AG10803 (cell line): ENCODE measurements at places on chromosomes 16 and 17.
A peak's percentile ranks its signal among the peaks of the same experiment; 100 is the strongest.

DNA sequence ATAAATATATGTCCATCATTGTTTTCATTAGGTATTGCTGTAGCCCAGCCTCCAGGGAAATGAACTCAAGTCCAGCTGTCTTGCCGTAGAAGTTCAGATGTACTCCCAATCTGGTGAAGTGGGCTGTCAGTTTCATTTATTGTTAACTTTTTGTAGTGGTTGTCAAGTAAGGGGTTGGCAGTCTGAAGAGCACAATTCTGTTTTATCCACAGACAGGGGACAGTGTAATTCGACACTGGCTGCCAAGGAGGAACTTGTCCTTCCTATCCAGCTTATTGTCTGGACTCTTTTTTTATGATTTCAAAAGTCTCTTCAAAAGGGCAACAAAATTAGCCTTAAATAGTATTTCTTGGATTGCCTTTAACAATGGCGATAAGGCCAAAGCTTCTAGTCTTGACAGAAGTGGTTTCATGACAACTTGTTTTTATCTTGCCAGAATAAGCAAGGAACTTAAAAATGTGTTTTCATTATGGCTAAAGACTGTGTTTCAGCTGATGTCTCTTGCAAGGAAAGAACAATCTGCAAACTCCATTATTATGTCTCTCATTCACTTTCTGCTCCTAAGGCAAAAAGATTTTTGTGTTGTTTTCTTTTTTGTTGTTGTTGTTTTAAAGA lies 73.9 kb upstream of the TANC2 start:
- DNase-seq, result no peak

- DNase-seq, result no peak
Observed at GRCh38 chr16:77748421-77749005, 26.2 kb downstream of the NUDT7 start.

GRCh38 chr17:17837966-17838962 lies 1.5 kb upstream of the SREBF1 start:
- DNase-seq, result no peak

- DNase-seq, result no peak
Observed at GRCh38 chr16:1123525-1124230, 27.6 kb upstream of the C1QTNF8 start.

GRCh38 chr17:57096472-57097202 lies 11.6 kb downstream of the AKAP1 start:
- no peak for DNase-seq

DNA sequence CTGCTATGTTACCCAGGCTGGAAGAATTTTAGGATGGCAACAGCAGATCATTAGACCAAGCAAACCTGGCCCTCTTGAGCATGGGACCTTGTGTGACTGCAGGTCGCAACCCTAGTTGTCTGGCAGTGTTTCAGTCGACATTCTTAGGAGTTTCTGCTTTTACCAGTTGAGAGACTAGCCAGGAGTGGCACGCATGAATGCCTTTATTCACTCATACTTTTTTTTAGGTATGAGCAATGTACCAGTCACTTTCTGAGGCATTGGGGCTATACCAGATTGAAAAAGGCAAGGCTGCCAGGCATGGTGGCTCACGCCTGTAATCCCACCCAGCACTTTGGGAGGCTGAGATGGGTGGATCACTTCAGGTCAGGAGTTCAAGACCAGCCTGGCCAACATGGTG lies 28.2 kb upstream of the HAS3 start:
- DNase-seq, result peak; percentile 32

DNA sequence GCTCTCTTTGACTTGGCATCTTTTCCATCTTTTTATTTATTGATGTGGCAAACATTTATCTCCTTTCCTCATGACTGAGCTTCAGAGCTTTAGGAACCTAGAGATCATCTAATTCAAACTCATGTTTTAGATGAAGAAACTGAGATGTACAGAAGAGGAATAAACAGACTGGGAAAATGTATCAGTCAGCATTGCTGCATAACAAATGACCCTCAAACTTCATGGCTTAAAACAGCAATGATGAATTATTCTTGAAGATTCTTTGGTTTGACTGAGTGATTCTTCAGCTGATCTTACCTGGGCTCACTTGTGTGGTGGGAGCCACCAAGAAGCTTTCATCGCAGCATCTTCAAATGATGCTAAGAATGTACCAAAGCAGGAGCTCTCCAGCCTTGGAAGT lies 44.0 kb upstream of the IRF8 start:
- DNase-seq, result no peak

GRCh38 chr16:73196670-73197069 lies 148.7 kb upstream of the ZFHX3 start:
- peak; percentile 54 for DNase-seq

DNA sequence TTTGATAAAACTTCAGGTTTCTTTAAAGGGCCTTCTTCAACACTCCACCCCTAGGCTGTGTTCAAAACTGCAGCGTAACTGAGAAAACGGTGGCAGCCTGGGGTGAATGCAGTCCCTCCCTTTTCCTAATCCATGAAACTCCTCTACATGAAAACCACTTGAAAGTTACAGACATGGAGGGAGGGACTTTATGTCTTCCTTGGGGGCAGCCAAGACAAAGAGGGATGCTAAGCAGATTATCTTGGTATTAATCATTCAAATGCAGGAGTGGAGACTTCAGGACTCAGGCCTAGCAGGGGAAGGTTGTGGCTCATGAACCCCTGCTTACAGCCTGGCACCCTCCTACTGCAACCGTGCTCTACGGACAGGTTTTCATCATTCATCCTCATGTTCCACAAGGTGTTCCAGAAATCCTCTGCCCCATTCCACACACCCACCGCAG lies 46.8 kb downstream of the RNF112 start:
- DNase-seq, result no peak

DNA sequence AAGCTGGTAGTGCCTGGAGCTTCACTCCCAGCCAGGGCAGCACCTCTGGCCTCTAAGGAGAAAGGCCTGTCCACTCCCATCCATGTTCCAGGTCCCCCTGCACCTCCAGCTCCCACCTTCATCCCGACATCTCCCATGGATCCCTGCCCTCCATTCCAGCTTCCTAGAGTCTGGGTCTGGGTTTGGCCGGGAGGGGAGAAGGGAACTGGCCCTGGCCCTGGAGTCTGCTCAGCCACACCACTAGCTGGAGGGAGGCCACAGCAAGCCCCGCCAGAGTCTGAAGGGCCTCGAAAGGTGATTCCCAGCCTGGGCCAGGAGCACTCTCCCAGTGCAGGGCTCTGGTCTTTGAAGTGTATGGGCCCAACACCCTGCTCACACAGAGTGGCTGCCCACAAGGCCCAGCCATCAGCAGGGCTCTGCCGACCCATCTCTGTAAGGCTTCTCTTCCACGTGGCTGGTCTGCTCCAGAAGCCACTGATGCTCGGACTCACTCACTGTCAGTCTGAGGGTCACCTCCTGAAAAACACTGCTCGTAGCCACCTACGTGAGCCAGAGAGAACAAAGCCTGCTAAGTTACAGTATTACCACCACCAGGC lies 4.7 kb downstream of the NAT9 start:
- no peak for DNase-seq

- DNase-seq, result no peak
Observed at GRCh38 chr16:31357324-31358109, 2.5 kb downstream of the ITGAX start.
